ENCODE measurements at places on chromosomes 6 and 20. TPM values are rescaled to one million over a fixed set of nuclear protein-coding genes. Genes with fewer than 3 reads are reported as not detected.

The PTGIS gene
- 0.18 TPM for total RNA-seq

- DNase-seq: peak; percentile 15
- H3K36me3 ChIP-seq: peaks cover 30% of the 10 kb centered on the region
- H3K27ac ChIP-seq: no peak overlapping the region
- H3K4me3 ChIP-seq: no peak overlapping the region
- H3K27me3 ChIP-seq: no peaks in the 10 kb centered on the region
- no peaks in the 10 kb centered on the region for H3K4me1 ChIP-seq
Measured at GRCh38 chr6:43355862-43356590, 13.4 kb downstream of the ZNF318 start.

- H3K4me1 ChIP-seq: no peaks in the 10 kb centered on the region
- H3K36me3 ChIP-seq: no peaks in the 10 kb centered on the region
- no peak overlapping the region for H3K27ac ChIP-seq
- H3K27me3 ChIP-seq: no peaks in the 10 kb centered on the region
Measured at GRCh38 chr20:3276680-3277015, 37.7 kb upstream of the SLC4A11 start.

DNA sequence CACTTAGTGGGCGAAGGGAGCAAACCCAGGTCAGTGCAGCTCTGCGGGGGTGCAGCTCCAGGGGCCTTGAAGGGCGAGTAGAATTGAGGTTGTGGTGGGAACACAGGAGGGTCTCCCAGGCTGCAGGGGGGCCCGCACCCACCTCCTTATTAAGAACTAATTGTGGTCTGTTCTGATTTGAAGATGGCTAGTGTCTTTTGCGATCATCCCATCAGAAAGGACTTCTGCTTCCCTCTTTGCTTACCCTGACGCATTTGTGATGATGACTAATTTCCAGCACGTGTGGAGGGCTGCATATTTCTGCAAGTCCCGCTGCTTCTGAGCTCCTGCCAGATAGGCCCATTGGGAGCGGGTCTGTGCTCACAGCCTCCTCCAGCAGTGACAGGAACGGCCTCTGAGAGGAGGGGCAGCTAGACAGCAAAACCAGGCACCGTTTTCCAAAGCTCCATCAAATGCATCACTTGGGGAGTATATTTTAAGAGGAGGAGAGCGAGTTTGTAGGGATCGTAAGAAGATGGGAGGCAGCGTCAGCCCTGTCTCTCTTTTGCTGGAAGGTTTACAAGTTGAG lies 268.9 kb downstream of the CDH4 start:
- H3K4me3 ChIP-seq: no peak overlapping the region
- H3K27me3 ChIP-seq: peaks cover 81% of the 10 kb centered on the region
- H3K36me3 ChIP-seq: no peaks in the 10 kb centered on the region
- no peaks in the 10 kb centered on the region for H3K4me1 ChIP-seq
- H3K27ac ChIP-seq: no peak overlapping the region
- DNase-seq: no peak

DNA sequence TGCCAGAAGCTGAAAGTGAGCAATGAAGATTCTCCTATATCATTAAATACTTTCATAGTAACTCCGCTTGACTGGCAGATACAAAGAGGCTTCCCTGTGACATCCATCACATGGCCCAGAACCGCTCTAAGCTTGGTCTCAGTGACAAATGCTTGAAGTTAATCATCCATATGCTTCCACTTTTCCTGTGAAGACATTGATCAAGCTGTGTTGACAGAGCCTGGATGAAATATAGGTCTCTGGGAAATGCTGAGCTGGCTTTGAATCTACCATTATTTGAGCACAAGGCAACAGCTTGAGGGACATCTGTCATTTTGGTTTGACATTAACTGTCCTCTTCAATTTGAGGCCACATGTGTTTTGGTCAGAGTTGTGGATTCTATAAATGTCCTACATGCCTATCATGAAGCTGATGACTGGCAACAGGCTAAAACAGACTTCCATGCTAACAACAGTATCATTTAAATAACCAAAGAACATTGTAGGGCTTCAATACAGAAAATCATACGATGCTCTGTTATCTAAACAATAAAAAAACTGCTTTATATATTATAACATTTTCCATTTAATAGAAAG lies 402.2 kb upstream of the IRAK1BP1 start:
- H3K36me3 ChIP-seq: no peaks in the 10 kb centered on the region
- no peaks in the 10 kb centered on the region for H3K4me1 ChIP-seq
- no peaks in the 10 kb centered on the region for H3K27me3 ChIP-seq
- H3K27ac ChIP-seq: no peak overlapping the region
- no peak overlapping the region for H3K4me3 ChIP-seq

DNA sequence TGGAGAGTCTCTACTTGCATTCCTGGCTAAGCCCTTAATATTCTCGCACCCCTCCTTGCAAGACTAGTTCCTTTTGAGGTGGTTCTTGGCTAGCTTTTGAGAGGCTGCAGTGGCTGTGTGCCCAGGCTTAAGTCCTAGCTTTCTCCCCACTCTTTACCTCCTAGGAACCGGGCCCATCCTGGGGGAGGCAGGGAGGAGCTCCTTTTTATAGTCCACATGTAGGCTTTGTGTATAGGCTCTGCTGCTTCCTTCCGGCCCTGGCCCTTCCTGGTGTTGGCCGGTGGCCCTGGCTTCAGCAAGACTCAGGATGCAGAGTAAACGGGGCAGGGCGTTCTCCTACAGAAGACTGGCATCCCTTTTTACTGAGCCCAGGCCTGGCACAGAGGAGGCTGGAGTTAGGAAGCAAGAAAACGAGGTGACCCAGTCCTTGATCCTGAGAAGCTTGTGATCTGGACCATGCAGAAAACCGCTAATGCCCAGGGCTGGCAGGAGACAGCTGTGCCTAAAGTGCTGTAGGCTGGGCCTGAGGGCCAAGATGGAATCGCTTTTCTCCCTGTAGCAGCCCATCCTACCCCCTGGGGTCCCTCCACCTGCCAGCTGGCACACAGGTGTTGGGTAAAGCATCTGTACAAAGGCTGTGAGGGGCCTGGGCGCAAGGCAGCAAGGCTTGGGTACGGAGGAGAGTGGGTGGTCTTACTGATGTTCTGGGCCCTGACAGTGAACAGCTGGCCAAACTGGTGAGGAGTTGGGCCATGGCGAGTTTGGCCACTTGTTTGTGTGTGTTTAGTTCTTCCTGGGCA lies 8.7 kb downstream of the PLCG1 start:
- H3K36me3 ChIP-seq: no peaks in the 10 kb centered on the region
- no peak for DNase-seq
- peaks cover 7% of the 10 kb centered on the region for H3K4me1 ChIP-seq
- no peak overlapping the region for H3K27ac ChIP-seq
- no peaks in the 10 kb centered on the region for H3K27me3 ChIP-seq

- DNase-seq: peak; percentile 83
- H3K4me3 ChIP-seq: peak overlapping the region; percentile 81
- peaks cover 24% of the 10 kb centered on the region for H3K4me1 ChIP-seq
- no peak overlapping the region for H3K27ac ChIP-seq
- H3K36me3 ChIP-seq: no peaks in the 10 kb centered on the region
Measured at GRCh38 chr20:58888521-58889333, 36.2 kb downstream of the GNAS start.

DNA sequence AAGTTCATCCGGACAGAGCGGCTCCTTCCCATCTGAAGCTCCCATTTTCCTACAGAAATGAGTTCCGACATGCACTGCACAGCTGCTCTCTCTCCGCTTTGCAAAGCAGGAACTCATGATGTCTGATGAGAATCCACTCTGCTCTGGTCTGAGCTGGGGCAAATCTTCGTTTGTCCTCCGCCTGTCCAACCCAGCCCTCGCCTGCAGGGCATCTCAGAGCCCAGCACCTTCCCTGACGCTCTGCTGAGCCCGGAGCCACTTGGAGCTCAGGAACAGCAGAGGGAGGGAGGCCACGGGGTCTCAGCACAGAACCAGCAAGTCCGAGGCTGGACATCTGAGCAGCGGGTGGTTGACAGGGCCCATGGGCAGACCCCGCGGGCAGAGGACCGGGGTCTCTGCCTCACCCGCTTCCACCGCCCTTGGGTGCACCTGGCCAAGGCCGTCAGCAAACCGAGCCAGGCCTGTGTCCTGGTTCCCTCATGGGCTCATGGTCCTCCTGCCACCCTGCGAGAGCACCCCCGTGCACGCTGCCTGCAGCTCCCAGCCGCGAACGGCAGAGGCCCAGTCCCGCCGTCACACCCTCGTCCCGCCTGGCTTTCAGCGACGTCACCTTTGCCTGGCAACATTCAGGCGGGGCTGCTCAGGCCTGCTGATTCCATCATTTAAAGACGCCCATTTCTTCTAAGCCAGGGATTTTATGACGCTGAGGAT lies 78.5 kb upstream of the BHLHE23 start:
- H3K27me3 ChIP-seq: peaks cover 52% of the 10 kb centered on the region
- H3K4me3 ChIP-seq: no peak overlapping the region
- H3K36me3 ChIP-seq: no peaks in the 10 kb centered on the region
- peaks cover 13% of the 10 kb centered on the region for H3K4me1 ChIP-seq

The DEF6 gene
- 37.3 TPM for total RNA-seq

DNA sequence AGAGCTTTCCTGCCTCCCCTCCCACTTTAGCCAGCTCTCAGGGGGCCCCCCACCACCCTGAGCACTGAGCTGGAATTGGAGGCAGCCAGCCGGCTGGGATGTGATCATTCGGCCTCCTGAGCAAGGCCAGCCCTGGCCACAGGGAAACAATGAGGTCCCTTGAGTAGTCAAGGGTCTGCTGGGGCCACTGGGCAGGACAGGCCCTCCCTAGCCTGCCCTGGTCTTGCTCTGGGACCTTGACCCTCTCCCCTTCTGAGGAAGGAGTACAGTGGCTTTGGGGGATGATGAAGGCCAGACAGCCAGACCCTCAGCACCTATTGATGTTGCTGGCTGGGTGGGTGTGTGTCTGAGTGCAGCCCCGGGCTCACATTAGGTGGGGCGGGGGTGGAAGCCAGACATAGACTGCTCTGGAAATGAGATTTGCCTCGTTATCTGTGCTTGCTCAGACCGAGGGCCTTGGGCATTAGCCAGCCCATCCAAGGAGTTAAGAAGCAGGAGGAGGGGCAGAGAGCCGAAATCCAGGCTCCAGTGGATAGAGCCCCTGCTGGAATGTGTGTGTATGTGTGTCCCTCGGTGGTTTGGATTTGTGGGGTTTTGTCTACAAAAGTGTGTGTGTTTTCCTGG lies 21.3 kb downstream of the CD40 start:
- DNase-seq: no peak
- no peak overlapping the region for H3K4me3 ChIP-seq
- no peaks in the 10 kb centered on the region for H3K4me1 ChIP-seq
- peaks cover 75% of the 10 kb centered on the region for H3K27me3 ChIP-seq
- no peak overlapping the region for H3K27ac ChIP-seq

DNA sequence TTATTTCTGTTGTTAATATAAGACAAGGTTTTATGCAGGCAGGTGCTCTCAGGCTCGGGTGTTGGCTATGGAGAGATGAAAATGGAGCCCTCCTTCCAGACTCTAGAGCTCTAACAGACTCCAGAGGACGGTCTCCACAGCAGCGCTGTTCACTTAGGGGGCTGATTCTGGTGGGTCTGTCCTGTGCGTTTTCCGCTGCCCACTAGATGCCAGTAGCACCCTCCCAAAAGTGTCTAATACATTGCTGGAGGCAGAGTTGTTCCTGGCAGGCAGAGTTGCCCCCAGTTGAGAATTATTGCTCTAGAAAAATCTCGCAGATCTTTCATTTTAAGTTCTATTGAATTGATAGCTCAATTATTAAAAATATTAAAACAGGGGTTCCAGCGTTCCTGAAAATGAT lies 109.9 kb downstream of the MAP3K4 start:
- peaks cover 20% of the 10 kb centered on the region for H3K4me1 ChIP-seq
- H3K36me3 ChIP-seq: peaks cover 34% of the 10 kb centered on the region
- H3K27me3 ChIP-seq: no peaks in the 10 kb centered on the region

GRCh38 chr6:80674669-80675068 lies 568.2 kb downstream of the BCKDHB start:
- H3K27me3 ChIP-seq: no peaks in the 10 kb centered on the region
- no peak for DNase-seq

GRCh38 chr6:1024587-1024986 lies 287.3 kb upstream of the FOXQ1 start:
- H3K27ac ChIP-seq: no peak overlapping the region
- H3K4me1 ChIP-seq: no peaks in the 10 kb centered on the region
- H3K4me3 ChIP-seq: no peak overlapping the region
- H3K36me3 ChIP-seq: no peaks in the 10 kb centered on the region

The RGS19 gene
- total RNA-seq: 43.2 TPM

The RNF39 gene
- 4.2 TPM for total RNA-seq
